ENCODE measurements at places on chromosomes 12 and 14.

DNA sequence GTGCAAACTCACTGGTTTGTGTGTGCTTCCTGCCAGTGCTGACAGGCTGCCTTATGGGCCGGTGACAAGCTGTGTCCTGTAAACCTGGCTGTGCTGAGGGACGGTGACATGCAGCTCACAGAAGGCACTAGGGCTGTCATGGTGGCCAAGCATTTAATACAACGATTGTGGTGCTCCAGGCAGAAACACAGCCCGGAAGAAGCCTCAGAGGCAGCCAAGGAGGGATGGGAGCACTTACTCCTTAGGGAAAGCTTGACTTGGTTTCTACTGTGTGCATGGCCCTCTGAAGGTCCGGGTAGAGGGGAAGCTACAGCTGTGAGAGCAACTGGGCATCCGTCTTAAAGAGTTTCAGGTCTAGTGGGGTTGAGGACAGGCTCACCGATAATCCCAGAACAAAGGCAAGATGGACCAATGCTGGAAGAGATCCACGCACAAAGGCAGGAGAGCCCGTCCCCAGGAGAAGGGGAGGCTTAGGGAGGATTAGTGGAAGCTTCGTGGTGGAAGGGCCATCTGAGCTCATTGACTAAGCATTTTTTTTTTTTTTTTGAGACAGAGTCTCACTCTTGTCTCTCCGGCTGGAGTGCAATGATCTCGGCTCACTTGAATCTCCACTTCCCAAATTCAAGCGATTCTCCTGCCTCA is 10.7 kb upstream of the MCRS1 start:
- DNase-seq: no peak

- DNase-seq: no peak
These were observed 187.9 kb upstream of the STXBP6 start for GRCh38 chr14:25237845-25238244.

DNA sequence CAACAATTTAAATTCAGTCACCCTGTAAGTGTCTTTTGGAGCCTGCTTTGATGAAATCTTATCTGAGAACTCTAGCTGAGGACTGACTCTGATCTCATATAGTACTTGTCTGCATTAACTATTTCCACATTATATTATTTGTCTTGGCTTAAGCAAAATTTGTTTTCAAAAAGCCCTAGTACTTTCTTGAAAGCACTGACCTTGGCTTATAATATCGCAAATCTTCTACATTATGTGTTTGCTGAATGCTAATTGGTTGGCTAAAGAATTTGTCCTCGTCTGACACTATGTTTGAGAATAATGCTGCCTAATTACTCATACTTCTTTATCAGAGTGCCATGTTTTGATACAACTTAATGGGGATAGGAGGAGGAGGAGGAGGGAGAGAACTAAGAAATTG is 46.9 kb upstream of the FLRT2 start:
- DNase-seq: no peak

DNA sequence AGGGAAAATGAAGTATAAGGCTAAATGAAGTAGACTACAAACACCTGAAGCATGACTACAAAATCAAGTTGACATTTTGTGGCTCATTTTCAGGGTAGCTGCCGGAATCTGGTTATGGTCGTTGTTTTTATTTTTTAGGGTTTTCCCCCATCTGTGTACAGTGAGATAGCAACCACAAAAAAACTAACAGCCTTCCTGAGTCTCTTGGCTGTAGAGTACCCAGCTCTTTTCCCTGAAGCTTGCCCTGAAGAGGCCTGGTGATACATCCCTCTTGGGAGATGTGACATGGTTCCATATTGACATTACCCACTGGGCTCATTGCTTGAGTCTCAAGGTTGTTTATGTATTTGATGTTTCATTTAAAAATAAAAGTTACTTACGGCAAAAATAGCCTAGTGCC is 424.0 kb downstream of the ZFP36L1 start:
- no peak for DNase-seq

- DNase-seq: no peak
These were observed 274.4 kb downstream of the NUAK1 start for GRCh38 chr12:105864316-105864715.

- DNase-seq: no peak
These were observed 13.1 kb upstream of the METAP2 start for GRCh38 chr12:95460896-95461295.

GRCh38 chr12:685388-685787 is 22.1 kb upstream of the NINJ2 start:
- peak; percentile 71 for DNase-seq

- no peak for DNase-seq
These were observed 42.7 kb downstream of the ALX1 start for GRCh38 chr12:85322715-85323114.

- no peak for DNase-seq
These were observed 272.7 kb upstream of the BTG1 start for GRCh38 chr12:92418381-92418780.

GRCh38 chr12:117149431-117149830 is 40.8 kb downstream of the FBXO21 start:
- DNase-seq: no peak

DNA sequence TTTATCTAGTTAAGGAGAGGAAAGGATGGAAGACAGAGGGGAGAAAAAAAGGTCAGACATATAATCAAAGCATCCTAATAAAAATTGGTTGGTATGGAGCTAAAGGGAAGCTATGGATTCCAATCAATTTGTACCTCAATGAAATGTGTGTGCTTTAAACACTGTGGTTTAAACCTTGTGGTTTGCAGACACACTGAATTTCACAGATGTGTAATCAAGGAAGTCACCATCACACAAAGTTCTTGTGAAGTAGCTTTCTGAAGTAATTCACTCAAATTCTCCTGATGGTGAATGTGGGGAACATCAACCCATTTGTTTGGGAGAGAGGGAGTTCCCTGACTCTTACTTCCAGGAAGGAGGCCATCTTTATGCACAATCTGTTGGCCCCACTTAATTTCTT is 243.3 kb upstream of the KRR1 start:
- DNase-seq: no peak

GRCh38 chr12:127984386-127985055 is 282.4 kb upstream of the TMEM132C start:
- DNase-seq: no peak

DNA sequence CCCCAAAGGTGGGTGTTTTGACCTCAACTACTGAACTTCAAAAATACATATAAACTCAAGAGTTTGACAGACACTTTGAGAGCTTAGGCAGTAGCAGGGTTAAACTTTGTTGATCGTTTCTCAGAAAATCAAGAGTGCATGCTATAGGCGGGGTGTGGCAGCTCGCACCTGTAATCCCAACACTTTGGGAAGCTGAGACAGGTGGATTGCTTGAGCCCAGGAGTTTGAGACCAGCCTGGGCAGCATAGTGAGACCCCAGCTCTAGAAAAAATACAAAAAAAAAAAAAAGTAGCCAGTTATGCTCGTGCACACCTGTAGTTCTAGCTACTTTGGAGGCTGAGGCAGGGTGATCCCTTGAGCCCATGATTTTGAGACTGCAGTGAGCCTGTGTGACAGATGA is 12.3 kb downstream of the NANOG start:
- no peak for DNase-seq

DNA sequence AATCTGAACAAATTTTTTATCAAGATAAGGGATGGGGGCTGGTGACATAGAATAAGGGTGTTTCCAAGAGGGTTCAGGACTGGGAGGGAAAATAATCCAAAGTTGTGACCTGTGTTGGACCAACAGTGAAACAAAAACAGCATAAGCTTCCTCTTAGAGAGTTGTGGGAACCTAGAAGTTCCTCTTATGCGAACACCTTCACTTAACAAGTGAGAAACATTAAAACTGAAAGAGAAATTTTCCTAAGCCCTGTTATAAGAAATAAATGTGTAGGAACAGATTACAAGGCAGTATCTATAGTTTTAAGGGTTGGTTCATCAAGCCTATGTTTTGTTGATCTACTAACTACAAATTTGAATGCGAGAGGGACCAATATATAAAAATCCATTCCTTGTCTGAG is 58.4 kb downstream of the LLPH start:
- DNase-seq: no peak

GRCh38 chr14:103721334-103722120 is 5.9 kb downstream of the ZFYVE21 start:
- DNase-seq: no peak

DNA sequence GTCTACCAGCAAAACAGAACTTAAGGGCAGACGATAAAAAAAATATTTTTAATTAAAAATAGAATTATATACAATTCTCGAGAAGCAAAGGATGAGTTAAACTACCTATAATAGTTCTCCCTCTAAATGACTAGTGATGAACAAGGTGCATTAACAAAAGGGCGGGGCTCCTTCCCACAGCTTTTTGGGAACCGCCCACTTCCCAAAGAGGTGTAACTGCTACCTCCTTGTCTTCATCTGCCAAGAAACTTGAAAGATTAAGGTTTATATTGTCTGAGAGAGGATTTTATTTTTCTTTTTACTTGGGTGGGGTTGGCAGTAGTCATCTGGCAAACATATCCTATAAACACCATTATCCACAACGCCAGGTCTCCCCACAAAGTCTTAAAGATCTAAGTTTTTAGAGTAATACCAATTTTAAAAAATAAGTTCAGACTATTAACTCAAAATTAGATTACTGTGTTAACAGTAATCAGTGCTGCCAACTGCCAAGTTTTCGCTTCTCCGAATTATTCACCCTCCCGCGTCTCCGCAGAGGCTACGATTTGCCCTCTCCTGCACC is 938 bp downstream of the RALGAPA1 start:
- DNase-seq: no peak
